Stimulated activated CD4-positive, alpha-beta T cell treated with anti-CD3 and anti-CD28 coated beads, Interleukin-1b, Interleukin-23, amount 100 ng/mL, for 24 hours (primary cell): ENCODE measurements at places on chromosomes 1 and 21.
A peak's percentile ranks its signal among the peaks of the same experiment; 100 is the strongest.

DNA sequence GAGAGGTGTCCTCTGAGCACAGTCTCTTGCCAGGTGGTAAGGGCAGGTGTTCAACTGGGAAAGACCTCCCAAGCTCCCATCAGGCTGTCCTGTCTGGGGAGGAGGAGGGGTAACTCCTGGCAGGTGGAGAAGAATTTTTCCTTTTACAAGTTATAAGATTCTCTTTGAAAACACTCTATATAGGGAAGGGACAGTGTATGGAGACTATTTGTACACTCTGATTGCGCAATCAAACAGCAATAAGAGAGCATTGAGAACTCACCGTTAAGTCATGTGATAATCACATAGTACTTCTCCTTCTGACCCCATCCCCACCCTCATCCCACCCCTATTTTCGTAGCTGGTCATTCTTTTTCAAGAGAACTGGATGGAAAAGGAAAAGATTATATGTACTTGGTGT lies 179.3 kb upstream of the ZNF644 start:
- no peak for DNase-seq

DNA sequence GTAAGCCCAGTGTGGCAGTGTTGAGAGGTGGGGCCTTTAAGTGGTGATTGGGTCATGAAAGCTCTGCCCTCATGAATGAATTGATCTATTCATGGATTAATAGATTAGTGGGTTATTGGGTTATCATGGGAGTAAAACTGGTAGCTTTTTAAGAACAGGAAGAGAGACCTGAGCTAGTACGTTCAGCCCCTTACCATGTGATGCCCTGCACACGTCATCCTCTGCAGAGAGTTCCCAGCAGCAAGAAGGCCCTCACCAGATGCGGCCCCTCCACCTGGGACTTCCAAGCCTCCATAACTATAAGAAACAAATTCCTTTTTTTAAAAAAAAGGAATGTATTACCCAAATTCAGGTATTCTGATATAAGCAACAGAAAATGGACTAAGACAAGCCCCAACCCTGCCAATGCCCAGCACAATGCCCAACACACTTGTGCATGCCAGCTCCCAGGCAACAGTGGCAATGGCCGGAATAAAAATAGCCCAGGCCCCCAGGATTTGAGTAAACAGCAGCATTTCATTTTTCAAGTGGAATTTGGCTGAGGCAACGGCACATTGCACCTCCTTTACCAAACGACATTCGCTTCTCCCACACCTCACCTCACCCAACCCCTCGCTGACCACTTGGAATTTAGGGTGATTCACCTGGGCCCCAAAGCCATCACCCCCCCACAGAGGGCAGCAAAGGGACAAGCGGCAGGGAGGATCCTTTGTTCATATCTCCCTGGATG lies 215.9 kb downstream of the TOMM20 start:
- DNase-seq, result no peak

- no peak for DNase-seq
Observed at GRCh38 chr21:27715131-27715530, 748.2 kb upstream of the ADAMTS5 start.

- no peak for DNase-seq
Observed at GRCh38 chr1:94912263-94913184, 14.4 kb downstream of the CNN3 start.

DNA sequence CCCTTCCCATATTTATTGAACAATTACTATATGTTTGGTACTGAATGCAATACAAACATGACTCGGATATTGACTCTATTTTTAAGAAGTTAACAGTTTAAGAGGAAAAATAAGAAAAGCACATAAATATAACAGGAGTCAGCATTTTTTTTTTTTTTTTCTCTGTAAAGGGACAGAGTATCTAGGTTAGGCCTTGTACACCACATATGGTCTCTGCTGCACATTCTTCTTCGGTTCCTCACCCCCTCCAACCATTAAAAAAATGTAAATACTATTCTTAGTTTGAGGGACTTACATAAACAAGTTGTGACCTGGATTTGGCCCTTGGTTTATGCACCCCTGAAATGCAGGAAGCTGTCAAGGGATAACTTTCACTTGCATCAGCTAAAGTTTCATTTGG lies 40.4 kb downstream of the PHC2 start:
- no peak for DNase-seq

GRCh38 chr1:11858968-11859871 lies 475 bp upstream of the NPPB start:
- peak; percentile 46 for DNase-seq
